Activated T-helper 2 cell treated with anti-CD3 and anti-CD28 coated beads, Interferon-gamma antibody, Interleukin-2, Interleukin-4, amounts not matched to agents 10 μg/mL and 5 μg/mL and 100 μg/mL, durations not matched to agents 14 hours and 24 hours and 36 hours (primary cell): ENCODE measurements at places on chromosomes 5 and 9. TPM values are rescaled to one million over a fixed set of nuclear protein-coding genes. Genes with fewer than 3 reads are reported as not detected.

The RGS7BP gene
- total RNA-seq, result not detected in 2 replicates

The FCHSD1 gene
- total RNA-seq, result 37.4 and 42.8 TPM in 2 replicates

The TMEM38B gene
- 11.3 and 13.1 TPM in 2 replicates for total RNA-seq

DNA sequence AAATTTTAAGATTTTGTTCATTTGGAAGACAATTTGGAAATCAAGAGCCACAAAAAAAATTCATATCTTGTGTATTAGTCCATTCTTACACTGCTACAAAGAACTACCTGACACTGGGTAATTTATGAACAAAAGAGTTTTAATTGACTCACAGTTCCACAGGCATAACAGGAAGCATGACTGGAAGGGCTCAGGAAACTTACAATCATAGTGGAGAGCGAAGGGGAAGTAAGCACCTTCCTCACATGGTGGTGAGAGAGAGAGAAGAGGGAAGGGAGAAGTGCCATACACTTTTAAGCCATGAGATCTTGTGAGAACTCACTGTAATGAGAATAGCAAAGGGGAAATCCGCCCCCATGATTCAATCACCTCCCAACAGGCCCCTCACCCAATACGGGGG is 274.4 kb downstream of the KCNN2 start:
- no peak overlapping the region for H3K4me3 ChIP-seq
- no peak for DNase-seq
- H3K36me3 ChIP-seq, result no peaks in the 10 kb centered on the region
- no peaks in the 10 kb centered on the region for H3K4me1 ChIP-seq
- H3K27ac ChIP-seq, result no peak overlapping the region

GRCh38 chr5:151215546-151215880 is 8.4 kb downstream of the CCDC69 start:
- no peak for DNase-seq
- no peaks in the 10 kb centered on the region for H3K27me3 ChIP-seq
- H3K4me3 ChIP-seq, result peak overlapping the region; percentile 79
- peaks cover 80% of the 10 kb centered on the region for H3K4me1 ChIP-seq
- peaks cover 67% of the 10 kb centered on the region for H3K36me3 ChIP-seq
- H3K27ac ChIP-seq, result peak overlapping the region; percentile 97

GRCh38 chr9:99690573-99690972 is 131.1 kb upstream of the NR4A3 start:
- no peak overlapping the region for H3K27ac ChIP-seq
- H3K36me3 ChIP-seq, result no peaks in the 10 kb centered on the region
- H3K4me1 ChIP-seq, result no peaks in the 10 kb centered on the region
- peaks cover 20% of the 10 kb centered on the region for H3K27me3 ChIP-seq
- DNase-seq, result no peak

DNA sequence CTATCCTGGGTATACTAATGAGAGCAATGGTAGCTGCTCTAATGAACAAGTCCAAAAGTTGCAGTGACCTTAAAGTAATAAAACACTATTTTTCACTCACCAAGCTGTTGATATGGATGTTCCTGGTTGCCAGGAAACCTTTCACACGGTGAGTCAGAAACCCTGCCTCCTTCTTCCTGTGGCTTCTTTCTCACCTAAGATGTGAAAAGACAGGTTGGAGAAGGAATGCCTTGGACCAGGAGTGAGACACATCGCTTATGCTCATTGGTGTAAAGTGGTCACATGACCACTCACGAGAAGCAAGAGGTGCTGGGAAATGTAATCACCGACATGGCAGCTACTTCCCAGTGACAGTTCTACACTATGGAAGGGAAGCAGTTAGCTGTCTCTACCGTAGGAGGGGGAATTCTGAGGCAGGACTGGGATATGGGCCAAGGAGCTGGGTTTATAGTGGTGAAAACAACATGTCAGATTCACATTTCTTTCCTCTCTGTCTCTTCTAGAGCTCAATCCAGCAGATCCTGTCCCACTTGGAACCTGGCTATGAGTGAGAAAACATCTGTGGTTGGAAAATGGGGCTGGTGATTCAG is 320.4 kb upstream of the KLF4 start:
- DNase-seq, result no peak
- no peaks in the 10 kb centered on the region for H3K4me1 ChIP-seq
- no peak overlapping the region for H3K27ac ChIP-seq
- H3K36me3 ChIP-seq, result no peaks in the 10 kb centered on the region
- H3K4me3 ChIP-seq, result no peak overlapping the region

GRCh38 chr9:84404095-84404686 is 63.6 kb upstream of the SLC28A3 start:
- no peaks in the 10 kb centered on the region for H3K36me3 ChIP-seq
- H3K4me1 ChIP-seq, result peaks cover 4% of the 10 kb centered on the region
- no peak for DNase-seq
